Renal cortex interstitium (tissue), 15 donors: ENCODE measurements at places on chromosomes 5 and 9. TPM values are rescaled to one million over a fixed set of nuclear protein-coding genes. Genes with fewer than 3 reads are reported as not detected.

DNA sequence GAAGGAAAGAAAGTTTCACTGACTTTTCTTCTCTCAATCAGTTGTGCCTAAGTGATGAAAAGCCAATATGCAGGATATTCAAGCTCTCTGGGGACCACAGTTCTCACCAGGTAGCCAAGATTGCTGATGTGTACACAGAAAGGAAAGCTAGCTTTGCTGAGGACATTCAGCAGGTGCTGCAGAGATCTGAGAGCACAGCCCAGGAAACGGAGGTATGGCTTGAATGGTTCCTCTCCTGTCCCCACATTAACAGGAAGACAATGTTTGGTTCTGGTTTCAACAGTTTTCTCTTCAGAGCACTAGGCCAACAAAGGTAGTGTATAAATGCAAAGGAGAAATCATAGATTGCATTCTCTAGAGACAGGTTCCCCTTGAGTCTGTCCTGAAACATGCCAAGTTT, 69.6 kb downstream of the PTPDC1 start:
- DNase-seq, result no peak

GRCh38 chr9:84731696-84732095, 62.2 kb downstream of the NTRK2 start:
- DNase-seq, result no peak

DNA sequence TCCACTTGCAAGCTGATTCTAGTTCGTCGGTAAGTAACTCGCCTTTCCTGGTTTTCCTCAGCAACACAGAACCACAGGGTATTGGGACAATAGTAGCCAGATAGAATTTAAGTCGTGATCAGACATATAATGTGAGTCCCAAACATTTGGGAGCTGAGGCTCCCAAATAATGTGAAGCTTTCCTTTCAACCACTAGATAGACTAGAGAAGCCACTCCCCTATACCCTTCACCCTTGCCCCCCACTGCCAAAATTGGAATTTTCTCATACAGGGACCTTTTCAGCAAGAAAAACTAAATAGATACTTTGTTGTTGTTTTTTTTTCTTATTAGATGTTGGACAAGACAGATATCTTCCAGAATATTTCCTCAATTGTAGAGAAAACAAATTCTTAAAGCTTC, 1.9 kb downstream of the C6 start:
- no peak for DNase-seq

DNA sequence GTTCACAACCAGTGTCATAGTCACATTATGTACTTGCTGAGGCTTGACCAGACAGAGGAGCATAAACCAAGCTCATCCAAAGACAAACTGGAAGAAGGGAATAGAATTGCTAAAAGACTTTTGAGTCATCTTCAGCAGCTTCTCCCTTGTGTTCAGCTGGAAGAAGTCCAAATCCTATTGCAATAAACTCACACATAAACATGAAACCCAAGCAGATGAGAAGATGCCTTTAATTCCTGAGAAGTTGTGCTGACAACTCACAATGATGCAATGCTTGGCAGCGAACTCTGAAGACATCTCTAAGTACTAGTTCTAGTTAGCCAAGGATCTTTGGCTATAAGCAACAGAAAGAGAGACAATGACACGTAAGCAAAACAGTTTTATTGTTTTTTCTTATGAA, 642.1 kb downstream of the KCTD16 start:
- no peak for DNase-seq

GRCh38 chr5:178994580-178995340, at the start of gene GRM6:
TSS of gene GRM6 (minus strand) at chr5:178995320. CDS start at chr5:178994944, 376 bp downstream.
- no peak for DNase-seq

GRCh38 chr5:155871623-155872022, 455.3 kb upstream of the SGCD start:
- no peak for DNase-seq

- no peak for DNase-seq
These were observed 13.2 kb upstream of the S1PR3 start for GRCh38 chr9:88978034-88978433.

ZFP2 gene
- polyA plus RNA-seq, result 6.4 TPM

PCDHGB6 gene
- 7.6 TPM for polyA plus RNA-seq

SPATA31C1 gene
- polyA plus RNA-seq, result 0.55 TPM

NTNG2 gene
- 0.32 TPM for polyA plus RNA-seq

KIF20A gene
- polyA plus RNA-seq, result 33.1 TPM
